ENCODE measurements at places on chromosomes 3 and 15.

- no peak for DNase-seq
Observed at GRCh38 chr3:2517500-2518172, 419.0 kb downstream of the CNTN4 start.

- no peak for DNase-seq
Observed at GRCh38 chr3:128176276-128176833, 23.1 kb downstream of the EEFSEC start.

GRCh38 chr3:134211797-134212196 is 38.9 kb downstream of the RYK start:
- no peak for DNase-seq

GRCh38 chr3:73225146-73225855 is 163.8 kb downstream of the EBLN2 start:
- DNase-seq, result no peak

GRCh38 chr3:178950676-178951075 is 120.9 kb downstream of the ZMAT3 start:
- DNase-seq, result no peak

DNA sequence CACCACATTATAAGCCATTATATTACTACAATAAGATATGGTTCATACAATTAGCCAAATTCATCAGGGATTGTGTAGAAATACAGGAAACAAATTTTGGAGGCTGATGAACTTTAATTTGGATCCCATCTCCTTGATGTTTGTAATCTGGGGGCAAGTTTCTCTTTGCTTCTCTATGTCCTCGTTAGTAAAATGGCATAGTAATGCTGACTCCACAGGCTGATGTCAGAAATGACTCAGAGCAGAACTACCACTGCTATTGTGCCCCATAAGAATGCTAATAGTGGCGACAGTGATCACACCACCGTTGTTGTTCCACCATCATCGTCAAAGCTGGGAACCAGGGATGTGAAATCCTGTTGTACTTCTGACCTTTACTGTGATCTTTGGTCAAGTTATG is 722.3 kb upstream of the LMCD1 start:
- DNase-seq, result no peak

- DNase-seq, result no peak
Observed at GRCh38 chr3:152497890-152498289, 229.2 kb downstream of the MBNL1 start.

- DNase-seq, result no peak
Observed at GRCh38 chr3:133573629-133574194, at the start of gene CDV3. CDV3 (plus strand) TSS chr3:133573686; CDS start chr3:133574045, 359 bp downstream.

GRCh38 chr3:117399311-117400078 is 689.9 kb downstream of the TUSC7 start:
- DNase-seq, result no peak

- no peak for DNase-seq
Observed at GRCh38 chr3:35254917-35255316, 384.4 kb upstream of the ARPP21 start.

DNA sequence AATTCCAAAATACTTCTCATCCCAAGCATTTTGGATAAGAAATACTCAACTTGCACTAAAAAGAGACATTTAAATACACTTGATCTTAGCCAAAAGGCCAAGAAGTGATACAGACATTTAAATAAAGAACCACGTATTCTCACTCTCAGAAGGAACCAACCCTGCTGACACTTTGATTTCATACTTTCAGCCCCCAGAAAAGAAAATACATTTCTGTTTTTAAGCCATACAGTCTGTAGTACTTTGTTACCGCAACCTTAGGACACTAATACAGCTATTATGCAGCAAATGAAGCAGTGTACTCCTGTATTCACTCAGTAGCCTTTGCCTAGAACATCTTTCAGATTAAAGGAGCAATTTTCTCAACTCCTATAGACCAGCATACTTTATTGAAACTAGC is 86.7 kb downstream of the TBC1D5 start:
- no peak for DNase-seq

DNA sequence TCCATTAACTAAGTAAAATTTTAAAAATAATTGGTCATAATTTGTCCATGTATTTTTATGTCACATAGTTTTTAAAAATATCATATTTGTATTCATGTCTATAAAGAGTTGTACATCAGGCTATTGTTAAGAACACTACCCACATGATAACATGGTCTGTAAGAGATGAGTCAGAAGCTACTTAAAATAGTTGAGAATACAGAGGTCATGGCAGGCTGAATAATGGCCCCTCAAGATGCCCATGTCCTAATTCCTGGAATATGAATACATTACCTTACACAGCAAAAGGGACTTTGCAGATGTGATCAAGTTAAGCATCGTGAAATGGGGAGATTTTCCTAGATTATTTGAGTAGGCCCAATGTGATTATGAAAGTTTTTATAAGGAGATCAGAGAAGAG is 782.9 kb upstream of the GOLIM4 start:
- no peak for DNase-seq

DNA sequence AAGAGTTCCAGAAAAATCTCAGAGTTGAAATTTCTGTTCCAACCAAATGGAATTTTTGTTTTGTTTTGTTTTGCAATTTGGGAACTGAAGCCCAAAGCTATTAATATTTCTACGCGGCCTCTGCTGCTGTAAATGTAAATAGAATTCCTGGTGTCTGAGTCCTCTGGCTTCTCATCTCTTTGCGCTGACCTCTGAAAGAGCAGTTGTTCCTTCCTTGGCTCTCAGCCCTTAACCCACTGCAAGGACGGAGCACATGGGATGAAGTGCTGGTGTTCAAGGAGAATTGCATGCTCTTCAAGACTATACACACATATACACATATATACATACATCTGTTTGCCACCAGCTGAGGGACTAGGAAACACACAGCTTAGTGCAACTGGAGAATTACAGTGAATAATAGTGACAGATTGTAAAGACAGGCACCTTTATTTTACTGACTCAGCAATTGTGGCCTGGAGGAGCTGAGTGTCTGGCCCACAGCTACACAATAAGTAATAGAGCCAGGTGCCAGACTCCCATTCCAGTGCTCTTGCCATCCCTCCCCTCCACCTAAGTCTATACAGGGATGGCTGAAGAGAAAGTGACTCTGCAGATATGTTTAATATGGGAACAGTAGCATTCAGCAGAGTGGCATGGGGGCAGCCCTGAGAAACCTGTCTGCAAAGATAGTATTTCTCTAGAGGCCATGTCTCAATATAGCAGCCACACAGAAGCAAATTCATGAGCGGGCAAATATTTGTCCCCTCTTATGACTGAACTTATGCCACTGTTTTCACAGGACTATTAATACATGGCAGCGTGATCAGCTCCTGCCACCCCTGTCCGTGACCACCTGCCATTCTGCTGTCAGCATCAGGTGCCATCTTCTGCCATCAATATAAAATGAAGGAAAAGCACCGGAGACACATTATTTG is 42.3 kb downstream of the NEK10 start:
- DNase-seq, result no peak

DNA sequence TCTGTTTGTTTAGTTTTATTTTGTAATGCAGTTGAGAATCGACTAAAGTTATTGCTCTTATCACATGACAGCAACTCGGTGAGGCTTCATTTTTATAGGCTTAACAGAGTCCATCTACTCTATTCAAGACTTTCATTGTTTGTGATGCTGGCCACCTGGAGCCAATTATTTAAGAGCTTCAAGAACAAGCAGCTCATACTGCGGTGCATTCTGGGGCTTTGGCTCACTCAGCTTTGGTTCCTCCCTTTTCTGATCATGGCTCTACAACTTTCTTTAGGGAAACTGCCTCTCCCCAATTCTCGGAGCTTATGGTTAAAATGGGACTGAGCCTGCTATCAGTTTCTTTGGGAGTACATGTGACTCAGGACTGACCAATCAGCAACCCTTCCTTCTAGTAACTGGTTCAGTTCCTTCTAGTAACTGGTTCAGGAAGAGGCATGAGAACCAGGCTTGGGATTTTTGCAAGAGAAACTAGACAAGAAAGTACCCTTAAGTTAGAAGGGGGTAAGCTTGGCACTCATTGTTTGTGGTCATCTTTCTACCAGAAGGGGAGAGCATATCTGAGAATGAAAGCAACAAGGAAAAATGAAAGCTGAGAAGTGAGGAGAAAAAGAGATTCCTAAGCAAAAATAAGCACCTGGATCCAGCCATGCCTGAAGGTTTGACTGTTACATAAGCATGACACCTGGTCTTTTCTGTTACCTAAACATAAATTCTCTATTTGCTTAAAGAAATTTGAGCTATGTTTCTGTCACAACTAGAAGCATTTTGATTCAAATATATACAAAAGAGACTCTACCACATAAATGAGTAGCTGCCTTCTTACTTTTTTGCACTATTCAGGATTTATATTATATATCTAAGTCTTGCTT is 24.1 kb upstream of the ARHGEF3 start:
- no peak for DNase-seq

GRCh38 chr3:187101184-187102072 is 37.9 kb downstream of the RPL39L start:
- no peak for DNase-seq

DNA sequence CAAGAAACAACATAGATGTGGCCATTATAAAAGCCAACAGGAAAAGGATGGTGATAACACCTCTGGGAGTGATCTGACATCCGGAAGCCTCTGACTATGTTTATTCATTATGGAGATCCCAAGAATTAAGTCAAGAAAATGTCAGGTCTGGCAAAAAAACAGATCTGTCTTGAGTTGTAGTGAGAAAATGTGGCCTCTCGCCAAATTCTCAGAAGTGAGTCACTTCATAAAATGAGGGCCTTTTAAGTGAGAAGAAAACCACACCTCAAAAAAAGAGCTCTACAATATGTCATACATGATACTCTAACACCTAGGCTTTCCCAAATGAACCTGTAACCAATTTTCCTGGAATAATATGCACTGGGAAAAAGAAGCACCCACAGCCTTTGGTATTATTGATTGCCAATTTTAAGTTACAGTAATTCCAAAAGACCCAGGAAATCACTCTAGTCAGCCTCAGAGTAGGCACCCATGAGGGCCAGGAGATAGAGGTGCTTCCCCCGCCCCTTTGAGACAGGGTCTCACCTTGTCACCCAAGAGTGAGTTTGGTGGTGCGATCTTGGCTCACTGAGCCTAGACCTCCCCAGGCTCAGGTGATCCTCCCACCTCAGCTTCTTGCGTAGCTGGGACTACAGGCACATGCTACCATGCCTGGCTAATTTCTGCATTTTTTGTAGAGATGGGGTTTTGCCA is 38.0 kb downstream of the CCR3 start:
- DNase-seq, result no peak

GRCh38 chr15:99344639-99345038 is 93.4 kb downstream of the LRRC28 start:
- DNase-seq, result no peak

- DNase-seq, result no peak
Observed at GRCh38 chr3:7581831-7582230, 720.9 kb downstream of the GRM7 start.

DNA sequence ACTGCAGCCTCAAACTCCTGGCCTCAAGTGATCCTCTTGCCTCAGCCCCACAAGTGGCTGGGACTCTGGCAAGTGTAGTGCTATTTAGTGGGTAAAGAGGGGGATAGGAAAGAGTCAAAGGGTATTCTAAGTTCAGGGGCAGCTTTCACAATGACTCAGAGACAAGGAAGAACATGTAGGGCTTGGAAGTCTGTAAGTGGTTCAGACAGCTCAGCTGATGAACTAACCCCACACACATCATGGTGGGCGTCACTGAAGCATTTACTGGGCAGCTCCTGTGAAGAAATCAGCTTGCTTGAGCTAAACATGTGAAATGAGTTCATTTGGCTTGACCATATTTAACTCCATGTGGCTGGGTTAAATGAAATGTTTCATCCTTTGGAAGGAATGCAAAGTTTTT is 34.6 kb upstream of the THSD4 start:
- no peak for DNase-seq

DNA sequence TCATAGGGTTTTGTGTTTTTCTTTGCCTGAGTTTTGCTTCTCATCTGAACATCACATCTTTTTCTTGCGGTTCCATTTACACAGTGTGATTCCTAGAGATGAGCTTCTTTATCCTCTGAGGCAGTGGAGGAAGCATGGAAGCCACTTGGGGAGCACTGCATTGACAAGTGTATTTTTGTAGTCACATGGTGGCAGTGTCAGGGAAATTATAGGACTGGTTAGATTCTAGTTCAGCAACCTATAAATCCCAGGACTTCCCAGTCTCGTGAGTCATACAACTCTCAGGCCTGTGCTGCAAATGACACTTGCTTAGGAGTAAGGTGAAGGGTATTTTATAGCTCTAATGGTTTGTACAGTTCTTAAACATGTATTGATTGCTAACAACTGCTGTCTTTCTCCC is 58.4 kb downstream of the RBM6 start:
- no peak for DNase-seq

DNA sequence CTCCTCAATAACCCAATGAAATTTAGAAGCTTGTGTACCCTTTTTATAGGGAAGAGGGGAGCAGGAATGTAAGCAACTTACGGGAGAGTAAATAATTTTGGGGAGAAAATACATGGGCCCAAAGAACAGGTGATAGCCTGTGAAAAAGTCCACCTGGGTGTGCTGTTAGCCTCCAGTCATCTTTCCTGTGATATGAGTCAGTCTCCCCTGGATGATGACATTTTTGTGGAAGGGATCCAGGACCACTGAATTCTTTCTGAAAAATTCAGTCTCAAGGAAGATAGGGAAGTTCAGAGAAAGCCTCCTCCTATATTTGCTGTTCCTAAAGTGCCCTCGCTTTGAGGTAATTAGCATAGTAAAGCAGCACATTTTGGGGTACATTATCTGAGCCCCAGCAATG is 149.8 kb downstream of the SQOR start:
- DNase-seq, result no peak

DNA sequence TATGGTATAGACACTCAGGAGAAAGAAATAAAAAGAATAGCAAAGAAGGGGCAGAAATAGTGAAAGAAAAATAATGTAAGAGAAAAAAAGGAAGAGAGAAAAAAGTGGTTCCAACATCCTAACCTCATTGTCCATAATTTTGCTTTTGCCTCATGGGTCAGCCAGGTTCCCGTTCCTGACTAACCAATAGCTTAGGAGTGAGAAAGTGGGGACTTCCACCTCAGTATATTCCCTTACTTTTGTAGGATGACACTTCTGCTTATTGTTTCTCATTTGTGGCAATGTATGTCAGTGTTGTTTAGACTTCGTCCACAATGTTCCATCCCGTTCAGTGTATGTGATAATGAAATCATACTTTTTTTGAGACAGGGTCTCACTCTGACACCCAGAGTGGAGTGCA is 9.3 kb upstream of the SLC12A8 start:
- DNase-seq, result no peak

GRCh38 chr3:196502775-196503195 is 783 bp downstream of the RNF168 start:
- peak; percentile 13 for DNase-seq

DNA sequence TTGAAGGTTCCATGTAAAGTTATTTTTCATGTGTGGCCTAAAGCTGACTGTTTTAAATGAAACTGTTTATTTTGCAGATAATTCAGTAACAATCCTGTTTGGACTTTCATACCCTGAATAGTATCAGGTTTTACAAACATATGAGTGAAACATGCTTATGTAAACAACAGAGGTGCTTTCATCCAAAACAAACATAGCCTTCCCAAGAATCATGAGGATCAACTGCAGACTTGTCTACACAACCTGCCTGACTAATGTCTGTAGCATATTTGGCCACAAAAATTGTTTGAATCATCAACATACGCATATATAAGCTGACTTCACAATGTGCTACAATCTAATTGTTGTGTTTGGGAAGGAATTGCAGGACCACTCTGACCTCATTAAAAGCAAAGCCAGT is 190.4 kb downstream of the DIPK2A start:
- no peak for DNase-seq

All from activated CD4-positive, CD25-positive, alpha-beta regulatory T cell (primary cell).